Stomach (tissue), 19 donors: ENCODE measurements at places on chromosomes 7 and 10. TPM values are rescaled to one million over a fixed set of nuclear protein-coding genes. Genes with fewer than 3 reads are reported as not detected.

GRCh38 chr7:34622771-34623250 is 35.2 kb upstream of the NPSR1 start:
- no peaks in the 10 kb centered on the region for H3K27me3 ChIP-seq
- H3K4me1 ChIP-seq: no peaks in the 10 kb centered on the region
- no peak overlapping the region for H3K4me3 ChIP-seq
- H3K27ac ChIP-seq: no peak overlapping the region

Gene TRPV5
- total RNA-seq: not detected

DNA sequence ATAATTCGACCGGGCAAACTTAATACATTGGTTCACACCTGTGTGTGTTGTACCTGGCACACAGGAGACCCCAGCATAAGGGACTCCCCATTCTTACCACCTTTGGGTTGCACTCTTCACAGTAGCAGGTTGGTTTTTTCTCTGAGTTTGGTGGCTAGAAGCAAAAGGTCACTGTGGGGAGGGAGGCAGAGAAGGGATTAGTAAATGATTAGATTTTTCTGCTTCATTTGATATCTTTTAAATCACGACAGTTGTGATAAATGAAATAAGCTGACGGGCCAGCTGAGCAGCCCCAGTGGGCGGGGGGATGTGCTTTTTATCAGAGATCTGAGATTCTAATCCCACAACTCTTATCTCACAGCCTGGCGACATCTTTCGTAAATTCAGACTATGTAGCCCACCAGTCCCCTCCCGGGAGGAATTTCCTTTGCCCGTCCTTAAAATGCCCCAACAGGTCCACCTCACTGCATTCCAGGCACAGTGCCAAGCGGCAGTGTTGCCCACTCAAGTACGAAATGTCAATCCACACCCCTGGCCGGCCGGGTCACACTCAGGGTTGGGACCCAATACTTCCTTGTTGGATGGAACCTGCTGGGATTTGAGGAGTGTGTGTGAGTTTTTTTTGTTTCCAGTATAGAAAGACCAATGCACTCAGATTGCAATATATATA is 10.5 kb upstream of the KCP start:
- H3K27me3 ChIP-seq: peaks cover 5% of the 10 kb centered on the region
- peak; percentile 45 for DNase-seq
- H3K36me3 ChIP-seq: no peaks in the 10 kb centered on the region
- peaks cover under 1% of the 10 kb centered on the region for H3K4me1 ChIP-seq

DNA sequence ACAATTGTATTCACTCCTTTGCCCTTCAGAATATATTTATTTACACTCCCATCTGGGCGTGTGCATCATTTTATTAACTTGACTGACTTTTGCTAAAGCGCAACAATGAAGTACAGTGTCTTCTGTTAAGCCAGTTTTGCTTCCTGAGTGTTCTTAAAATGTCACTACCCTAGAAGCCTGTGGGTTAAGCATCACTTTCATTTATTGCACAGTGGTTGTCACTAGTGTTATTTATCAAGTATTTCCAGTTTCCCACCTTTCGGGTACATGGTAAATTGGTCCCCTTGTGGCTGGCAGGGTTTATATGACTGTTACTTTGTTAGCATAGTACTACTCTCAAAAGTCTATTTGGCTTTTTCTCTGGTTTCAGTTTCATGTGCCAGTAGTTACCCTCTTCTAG is 3.3 kb downstream of the HILPDA start:
- no peak overlapping the region for H3K27ac ChIP-seq
- H3K4me1 ChIP-seq: peaks cover 39% of the 10 kb centered on the region
- H3K4me3 ChIP-seq: no peak overlapping the region
- H3K27me3 ChIP-seq: no peaks in the 10 kb centered on the region
- DNase-seq: no peak

Gene GNG11
- total RNA-seq: 2.0 TPM

DNA sequence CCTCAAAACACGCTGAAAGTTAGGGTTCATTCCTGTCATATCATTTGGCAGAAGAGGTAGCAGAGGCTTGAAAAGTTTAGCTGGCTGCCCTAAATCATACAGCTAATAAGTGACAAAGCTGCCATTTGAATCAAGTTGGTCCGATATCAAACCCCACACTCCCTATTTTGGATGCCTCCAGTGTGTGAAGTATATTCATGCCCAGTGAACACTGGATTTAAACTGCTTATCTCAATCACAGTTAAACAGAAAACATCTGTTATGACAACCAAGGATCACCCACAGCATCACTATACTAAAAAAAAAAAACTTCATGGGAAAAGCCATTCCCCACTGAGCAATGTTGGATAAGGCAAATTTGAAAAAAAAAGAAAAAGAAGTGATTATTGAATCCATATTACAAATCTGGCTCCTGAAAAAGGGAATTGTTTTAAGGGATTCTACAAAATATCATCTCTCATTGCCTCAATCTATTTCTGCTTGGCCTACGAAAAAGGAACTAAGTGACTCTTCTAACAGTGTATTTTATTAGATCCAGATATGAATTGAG is 48.3 kb downstream of the ABCB1 start:
- H3K27me3 ChIP-seq: no peaks in the 10 kb centered on the region
- DNase-seq: no peak
- H3K4me3 ChIP-seq: no peak overlapping the region
- no peaks in the 10 kb centered on the region for H3K4me1 ChIP-seq
- H3K27ac ChIP-seq: no peak overlapping the region

DNA sequence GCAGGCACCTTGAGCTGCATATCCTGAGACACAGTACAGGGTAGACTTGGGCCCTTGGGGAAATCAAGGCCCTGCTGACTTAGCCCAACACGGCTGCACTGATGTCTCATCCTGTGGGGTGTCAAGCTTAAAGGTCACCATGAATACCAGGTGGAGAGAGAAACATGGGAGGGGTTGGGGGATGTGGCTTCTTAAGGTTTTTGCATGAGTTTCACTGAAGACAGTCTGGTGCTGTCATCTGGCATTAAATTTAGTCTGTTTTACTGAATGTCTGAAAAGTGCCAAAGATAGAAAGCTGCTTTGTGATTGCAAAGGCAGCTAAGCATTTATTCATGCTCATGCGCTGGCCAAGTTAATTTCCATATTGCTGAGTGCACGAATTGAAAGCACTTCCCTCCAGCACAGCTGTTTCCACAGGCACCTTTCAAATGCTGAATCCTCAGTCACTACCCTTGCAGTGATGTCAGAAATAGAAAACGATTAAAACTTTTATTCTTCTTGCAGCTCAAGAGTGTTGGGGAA is 102.1 kb downstream of the OSBPL3 start:
- H3K4me1 ChIP-seq: no peaks in the 10 kb centered on the region
- no peak overlapping the region for H3K27ac ChIP-seq
- H3K4me3 ChIP-seq: no peak overlapping the region
- H3K27me3 ChIP-seq: no peaks in the 10 kb centered on the region
- H3K36me3 ChIP-seq: no peaks in the 10 kb centered on the region
- peak; percentile 56 for DNase-seq

GRCh38 chr10:1516492-1517165 is 220.7 kb downstream of the ADARB2 start:
- no peak overlapping the region for H3K27ac ChIP-seq
- no peak overlapping the region for H3K4me3 ChIP-seq
- no peaks in the 10 kb centered on the region for H3K4me1 ChIP-seq
- DNase-seq: no peak

- H3K4me3 ChIP-seq: no peak overlapping the region
- H3K27me3 ChIP-seq: no peaks in the 10 kb centered on the region
- H3K36me3 ChIP-seq: peaks cover 27% of the 10 kb centered on the region
- peak overlapping the region; percentile 3 for H3K27ac ChIP-seq
- peaks cover 47% of the 10 kb centered on the region for H3K4me1 ChIP-seq
- DNase-seq: no peak
Observed at GRCh38 chr10:124683814-124684213, 60.4 kb downstream of the FAM53B start.

DNA sequence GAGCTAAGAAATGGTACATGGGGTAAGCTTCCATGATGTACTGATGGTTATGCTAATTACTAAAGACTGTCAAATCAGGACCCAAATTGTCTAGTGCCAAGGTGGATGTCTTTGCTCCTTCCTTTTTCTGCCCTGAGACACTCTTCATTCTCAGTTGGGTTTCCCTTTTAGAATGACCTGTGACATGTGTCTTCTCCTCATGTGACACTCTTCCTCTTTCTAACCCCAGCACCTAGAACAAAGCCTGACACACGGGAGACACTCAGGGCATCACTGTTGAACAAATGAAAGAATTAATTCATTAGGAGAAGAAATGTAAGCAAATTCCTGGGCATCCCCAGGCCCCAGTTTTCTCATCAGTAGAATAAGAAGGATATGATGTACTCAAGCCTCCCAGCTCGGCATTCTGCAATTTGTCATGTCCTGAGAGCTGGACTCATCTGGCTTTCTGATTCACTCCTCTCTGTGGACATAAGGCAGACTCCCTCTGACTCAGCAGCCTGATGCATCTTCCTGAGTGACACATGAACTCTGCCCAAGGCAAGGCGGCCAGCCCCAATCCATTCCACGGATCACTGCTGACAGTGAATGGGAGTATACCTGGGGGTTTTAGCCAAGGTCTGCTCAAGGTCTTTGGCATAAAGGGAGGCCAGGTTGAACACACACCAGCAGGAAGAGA is 473.8 kb downstream of the KCNMA1 start:
- DNase-seq: peak; percentile 81
- H3K4me1 ChIP-seq: peaks cover 18% of the 10 kb centered on the region
- no peak overlapping the region for H3K4me3 ChIP-seq
- no peak overlapping the region for H3K27ac ChIP-seq

GRCh38 chr7:116653204-116653603 is 18.8 kb upstream of the MET start:
- no peak for DNase-seq
- no peak overlapping the region for H3K4me3 ChIP-seq
- H3K36me3 ChIP-seq: no peaks in the 10 kb centered on the region
- no peaks in the 10 kb centered on the region for H3K27me3 ChIP-seq
- H3K4me1 ChIP-seq: no peaks in the 10 kb centered on the region
- H3K27ac ChIP-seq: no peak overlapping the region

DNA sequence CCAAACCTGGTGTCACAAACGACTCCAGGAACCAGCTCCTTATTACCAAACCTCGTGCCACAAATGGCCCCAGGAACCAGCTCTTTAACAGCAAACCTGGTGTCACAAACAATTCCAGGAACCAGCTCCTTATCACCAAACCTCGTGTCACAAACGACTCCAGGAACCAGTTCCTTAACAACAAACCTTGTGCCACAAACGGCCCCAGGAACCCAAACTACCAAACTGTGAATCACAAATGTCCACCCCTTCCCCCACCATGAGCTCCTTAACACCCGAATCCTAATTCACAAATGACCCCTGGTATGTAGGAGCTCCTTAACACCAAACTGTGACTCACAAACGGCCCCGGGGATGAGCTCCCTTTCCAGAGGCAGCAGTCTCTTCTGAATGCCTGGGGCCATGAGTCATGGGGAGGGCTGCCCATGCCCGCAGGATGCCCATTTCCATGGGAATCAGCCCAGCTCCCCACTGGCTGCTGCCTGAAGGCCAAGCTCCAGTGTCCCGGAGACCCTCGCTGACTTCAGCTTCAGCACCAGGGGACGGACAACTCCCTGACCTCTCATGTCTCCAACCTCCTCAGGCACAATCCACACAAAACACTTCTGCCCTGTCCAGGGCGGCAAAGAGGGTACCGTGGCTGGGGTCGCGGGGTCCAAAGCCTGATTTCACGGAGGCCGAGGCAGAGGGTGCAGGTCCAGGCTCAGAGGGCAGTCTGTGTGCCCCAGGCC is 213.1 kb downstream of the ELFN1 start:
- DNase-seq: no peak
- no peaks in the 10 kb centered on the region for H3K27me3 ChIP-seq
- H3K27ac ChIP-seq: peak overlapping the region; percentile 44
- peaks cover 24% of the 10 kb centered on the region for H3K36me3 ChIP-seq
- no peak overlapping the region for H3K4me3 ChIP-seq

Gene LIPN
- not detected for total RNA-seq

Gene NRCAM
- total RNA-seq: 2.2 TPM

DNA sequence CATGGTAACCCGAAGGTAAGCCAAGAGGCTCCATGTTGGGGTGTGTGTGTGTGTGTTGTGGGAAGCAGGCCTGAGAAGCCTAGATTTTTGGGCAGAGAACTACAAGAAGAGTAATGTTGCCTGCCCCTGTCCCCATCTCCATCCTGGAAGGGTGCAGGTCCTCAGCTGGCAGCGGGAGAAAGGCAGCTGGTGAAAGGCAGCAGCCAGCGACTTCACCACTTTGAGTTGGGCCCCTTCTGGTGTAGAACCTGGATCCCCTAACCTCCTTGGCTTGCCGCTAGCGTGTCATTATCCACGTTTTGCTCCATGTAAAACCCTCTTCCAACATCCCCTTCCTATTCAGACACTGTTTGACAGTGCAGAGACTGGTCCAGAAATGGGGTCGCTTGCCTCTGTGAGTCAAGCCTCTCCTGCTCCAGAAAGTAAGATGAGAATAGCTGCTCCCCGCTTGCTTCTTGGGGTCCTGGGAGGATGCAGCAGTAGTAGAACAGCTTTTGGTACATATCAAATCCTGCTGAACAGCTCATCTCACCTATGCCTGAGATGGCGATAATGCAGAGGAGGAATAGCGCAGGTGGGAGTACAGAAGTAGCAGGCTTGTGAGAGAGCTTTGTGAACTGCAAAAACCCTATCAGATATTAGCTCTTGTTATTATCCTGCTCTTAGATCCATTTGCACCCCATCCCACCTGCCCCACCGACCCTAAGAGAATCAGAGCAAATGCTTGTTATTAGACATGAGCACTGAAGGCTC is 22.1 kb upstream of the CDH23 start:
- no peak overlapping the region for H3K4me3 ChIP-seq
- no peaks in the 10 kb centered on the region for H3K36me3 ChIP-seq
- no peaks in the 10 kb centered on the region for H3K27me3 ChIP-seq
- DNase-seq: no peak

Gene NACAD
- total RNA-seq: 3.0 TPM

GRCh38 chr7:93030605-93031225 is 87.1 kb downstream of the SAMD9 start:
- H3K4me3 ChIP-seq: no peak overlapping the region
- H3K4me1 ChIP-seq: no peaks in the 10 kb centered on the region
- DNase-seq: no peak
- H3K27ac ChIP-seq: no peak overlapping the region
- H3K27me3 ChIP-seq: no peaks in the 10 kb centered on the region

DNA sequence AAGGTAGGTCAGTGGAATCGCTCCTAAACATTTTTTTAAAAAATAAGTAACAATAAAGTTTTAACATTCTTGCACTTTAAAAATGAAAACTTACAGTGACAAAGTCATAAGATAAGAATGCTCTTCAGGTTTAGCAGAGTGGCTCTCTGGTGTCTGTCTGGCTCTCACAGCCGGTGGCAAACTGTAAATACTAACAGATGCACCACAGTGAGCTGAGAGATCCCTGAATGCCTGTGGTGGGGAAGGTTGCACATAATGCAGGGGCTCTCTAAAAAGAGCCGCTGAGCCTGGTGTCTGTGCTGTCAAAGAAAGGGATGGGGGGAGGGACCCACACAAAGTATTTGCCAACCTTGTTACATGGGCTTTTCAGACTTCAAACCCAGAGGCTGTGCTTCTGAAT is 498.3 kb downstream of the CCSER2 start:
- no peak overlapping the region for H3K4me3 ChIP-seq
- no peak overlapping the region for H3K27ac ChIP-seq
- H3K36me3 ChIP-seq: no peaks in the 10 kb centered on the region
- no peaks in the 10 kb centered on the region for H3K4me1 ChIP-seq
